ENCODE measurements at places on chromosomes 2 and 18.

DNA sequence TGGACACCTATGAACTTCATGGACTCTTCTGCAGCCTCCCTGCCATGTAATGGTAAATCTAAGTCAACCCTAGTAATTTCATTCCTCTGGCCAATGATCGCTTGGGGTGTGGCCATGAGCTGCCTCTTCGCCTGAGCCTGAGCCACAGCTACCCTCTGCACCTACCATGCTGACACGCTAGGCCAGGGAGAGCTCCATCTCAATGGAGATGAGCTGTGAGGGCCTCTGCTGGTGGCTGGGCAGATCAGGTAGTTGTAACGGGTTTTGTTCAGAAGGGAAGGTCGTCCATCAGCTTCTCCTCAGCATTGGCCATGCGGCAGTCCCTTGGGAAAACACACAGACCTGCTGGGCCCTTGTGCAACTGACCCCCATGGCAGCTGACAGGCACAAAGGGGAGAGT lies 24.4 kb downstream of the MPHOSPH10 start:
- DNase-seq: no peak

DNA sequence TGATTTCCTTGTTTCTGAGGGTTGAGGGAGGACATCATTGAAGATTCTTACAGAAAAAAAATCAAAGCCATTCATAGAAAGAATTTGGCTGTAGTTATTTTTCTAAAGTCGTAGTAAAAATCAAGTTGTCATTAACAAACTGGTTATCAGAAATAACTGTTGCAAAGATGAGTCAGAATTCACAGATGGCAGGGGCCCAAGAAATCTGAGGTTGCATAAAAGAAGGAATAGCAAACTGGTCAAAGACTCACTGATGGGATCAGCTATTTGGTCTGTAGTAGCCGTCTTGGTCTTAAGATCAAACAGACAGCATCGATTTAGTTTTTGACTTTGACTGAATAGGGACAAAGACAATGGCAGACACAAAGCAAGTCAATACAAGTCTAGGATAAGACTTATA lies 334.3 kb downstream of the FIGN start:
- DNase-seq: no peak

DNA sequence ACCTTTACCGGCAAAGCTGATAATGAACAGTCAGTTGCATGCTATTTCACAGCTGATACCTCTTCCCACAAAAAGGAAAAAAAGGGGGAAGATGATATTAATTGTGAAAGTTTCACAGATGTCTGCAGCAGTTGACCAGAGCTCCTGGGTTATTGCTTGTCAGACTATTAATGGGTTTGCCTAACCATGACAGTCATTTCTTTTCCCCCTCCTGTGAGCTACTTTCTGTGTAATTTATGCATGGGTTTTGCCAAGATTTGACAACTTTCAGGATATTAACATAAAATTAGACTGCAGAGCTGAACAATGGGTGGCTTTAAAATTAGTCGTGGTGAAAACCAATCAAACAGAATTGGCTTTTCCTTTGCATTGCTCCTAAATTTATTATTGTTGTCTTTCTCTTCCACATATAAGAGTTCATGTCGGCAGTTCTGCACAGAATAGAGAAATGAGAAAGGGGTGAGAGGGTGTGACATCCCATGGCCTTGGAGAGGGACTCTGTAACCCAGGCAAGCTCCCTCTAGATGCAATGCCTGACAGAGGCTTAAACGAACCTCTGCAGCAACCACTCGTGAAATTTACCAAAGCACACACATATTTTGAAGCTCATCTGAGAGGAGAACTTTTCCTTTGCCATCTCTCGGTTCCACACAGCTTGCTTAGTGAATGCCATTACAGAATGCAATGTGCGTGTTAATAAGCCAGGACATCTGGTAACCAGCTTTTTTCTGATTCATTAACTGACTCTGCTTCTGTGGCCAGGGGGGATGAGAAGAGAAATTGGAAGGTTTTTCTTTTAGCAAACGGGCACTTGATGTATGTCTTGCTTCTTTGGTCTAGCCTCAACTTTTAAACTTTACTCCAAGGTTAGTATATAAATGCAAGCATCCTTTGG lies 82.2 kb upstream of the ITGA4 start:
- DNase-seq: no peak

DNA sequence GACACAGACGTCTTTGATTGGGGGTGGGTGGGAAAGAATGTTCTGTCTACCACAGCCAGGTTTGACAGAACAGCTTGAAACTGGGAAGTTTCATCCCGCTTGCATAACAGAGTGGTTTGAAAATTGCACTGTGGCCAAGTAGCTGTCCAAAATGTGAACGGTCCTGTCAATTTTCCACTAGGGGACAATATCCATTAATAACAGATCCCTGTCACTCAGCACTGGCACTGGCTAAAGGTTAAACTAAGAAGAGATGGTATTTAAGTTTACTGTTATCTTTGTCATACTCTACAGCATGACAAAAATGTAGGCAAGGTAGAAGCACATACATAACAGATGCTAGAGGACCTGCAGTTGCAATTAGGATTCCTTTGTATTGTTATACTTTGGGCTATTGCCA lies 55.6 kb upstream of the ACMSD start:
- DNase-seq: no peak

- DNase-seq: no peak
These were observed 41.6 kb downstream of the CREB1 start for GRCh38 chr2:207571370-207571769.

- peak; percentile 5 for DNase-seq
These were observed 61.2 kb upstream of the MRPS9 start for GRCh38 chr2:104976603-104977120.

- no peak for DNase-seq
These were observed 106.3 kb upstream of the SEC11C start for GRCh38 chr18:59033359-59033758.

DNA sequence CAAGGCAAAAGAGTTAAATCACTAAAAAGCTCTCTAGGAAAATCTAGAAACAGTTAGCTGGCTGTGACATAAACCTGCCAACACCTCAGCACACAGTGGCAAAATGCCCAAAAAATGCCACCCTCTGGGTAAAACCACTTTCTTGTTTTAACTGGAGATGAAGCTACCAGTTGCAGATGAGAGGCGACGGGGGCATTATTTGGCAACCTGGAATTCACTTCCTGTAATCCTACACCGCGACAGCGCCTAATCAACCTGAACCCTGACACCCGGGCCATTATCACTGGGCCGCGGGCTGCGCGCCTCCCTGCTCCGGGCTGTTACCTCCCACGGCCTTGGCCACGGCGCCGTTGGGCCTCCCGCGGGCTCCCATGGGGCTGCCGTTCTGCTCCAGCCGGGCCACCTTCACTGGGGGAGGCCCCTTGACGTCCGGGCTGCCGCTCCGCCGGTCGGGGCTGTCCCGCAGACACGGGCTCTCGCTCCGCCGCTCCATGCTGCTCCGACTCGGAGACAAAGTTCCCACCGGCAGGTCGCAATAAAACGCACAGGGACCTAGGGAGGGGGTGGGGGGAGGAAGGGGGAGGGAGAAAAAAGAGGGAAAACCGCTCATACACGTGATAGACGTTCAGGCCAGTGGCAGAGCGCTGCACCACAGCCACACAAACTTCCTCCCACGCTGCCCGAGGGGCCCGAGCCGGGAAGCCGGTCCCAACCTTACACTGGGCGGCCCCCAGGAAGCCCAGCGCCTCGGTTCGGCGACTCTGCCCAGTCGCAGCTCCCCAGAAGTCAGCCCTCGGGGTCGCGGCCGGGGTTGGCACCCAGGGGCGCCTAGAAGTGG lies 2.0 kb downstream of the SATB2 start:
- DNase-seq: no peak

DNA sequence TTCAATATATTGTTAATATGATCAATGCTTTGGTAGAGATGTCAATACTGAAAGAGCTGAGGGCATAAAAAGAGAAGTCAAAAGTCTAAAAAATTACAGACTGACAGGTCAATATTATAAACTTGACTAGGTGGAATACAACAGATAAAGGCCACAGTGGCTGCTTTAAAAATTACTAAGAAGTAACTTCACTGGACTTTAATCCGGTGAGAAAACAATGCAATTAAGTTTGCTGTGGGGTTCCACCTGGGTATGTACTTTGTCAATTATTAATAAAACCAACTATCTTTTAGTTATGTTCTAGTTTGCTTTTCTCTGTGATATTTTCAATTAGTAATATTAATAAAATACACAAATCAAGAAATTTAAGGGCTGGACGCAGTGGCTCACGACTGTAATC lies 44.7 kb downstream of the RAPH1 start:
- no peak for DNase-seq

GRCh38 chr2:168596881-168597655 lies 141.0 kb downstream of the CERS6 start:
- DNase-seq: no peak

GRCh38 chr2:134269230-134269629 lies 15.4 kb downstream of the MGAT5 start:
- no peak for DNase-seq

DNA sequence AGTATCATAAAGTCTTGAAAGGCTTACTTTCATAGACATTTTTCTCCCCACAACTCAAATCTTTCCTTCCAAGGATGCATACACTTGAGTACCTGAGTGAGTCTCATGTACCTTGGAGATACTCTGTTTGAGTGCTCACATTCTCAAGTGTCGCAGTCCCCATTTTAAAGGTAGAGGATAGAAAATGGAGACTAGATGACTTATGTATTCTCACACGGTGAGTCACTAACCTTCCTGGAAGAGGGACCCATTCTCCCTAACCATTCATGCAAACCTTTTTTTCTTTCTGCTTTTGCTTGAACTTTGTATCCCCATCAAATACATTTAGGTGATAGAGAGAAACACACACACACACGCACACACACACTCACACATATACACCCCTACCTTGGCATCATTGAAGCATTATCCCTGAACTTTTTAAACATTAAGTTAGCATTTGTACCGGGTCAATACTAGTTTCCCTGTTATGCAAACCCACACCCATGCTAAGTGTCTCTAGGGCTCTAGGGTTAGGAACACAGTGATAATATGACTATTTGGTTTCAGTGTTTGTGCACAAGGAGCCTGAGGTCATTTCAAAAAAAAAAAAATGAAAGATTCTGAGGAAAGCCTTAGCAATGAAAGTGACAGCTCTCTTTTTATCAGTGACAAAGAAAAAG lies 236.2 kb downstream of the IKZF2 start:
- DNase-seq: no peak

- no peak for DNase-seq
These were observed 3.1 kb downstream of the FECH start for GRCh38 chr18:57583297-57583835.

DNA sequence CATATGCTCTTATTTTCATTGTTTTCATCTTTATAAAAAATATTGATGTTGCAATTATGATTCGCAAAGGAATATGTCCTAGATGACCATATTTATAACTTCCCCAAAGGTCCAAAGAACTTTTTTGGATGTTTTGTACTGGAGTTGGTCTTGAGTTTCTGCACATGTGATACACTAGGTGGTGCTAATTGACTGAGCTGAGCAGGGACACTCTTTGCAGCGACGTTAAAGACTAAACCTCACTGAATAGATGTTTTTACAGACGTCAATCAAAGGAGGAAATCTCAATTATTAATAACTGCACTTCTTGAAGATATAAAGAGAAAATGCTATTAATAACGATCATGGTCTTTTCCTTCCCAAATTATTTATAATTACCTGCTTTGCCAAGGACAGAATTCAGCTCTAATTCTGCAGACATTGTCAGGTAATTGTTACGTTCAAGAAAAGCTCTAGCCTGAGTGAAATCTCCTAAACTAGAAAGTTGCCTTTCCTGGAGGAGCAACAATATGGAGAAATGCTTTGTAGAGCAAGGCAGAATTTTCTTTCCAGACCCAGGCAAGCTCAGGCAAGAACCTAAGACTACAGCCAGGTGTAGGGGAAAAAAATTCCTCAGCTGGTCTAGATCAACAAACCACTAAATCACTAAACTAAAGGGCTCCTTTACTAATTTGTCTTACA lies 119.3 kb upstream of the RBBP8 start:
- DNase-seq: no peak

DNA sequence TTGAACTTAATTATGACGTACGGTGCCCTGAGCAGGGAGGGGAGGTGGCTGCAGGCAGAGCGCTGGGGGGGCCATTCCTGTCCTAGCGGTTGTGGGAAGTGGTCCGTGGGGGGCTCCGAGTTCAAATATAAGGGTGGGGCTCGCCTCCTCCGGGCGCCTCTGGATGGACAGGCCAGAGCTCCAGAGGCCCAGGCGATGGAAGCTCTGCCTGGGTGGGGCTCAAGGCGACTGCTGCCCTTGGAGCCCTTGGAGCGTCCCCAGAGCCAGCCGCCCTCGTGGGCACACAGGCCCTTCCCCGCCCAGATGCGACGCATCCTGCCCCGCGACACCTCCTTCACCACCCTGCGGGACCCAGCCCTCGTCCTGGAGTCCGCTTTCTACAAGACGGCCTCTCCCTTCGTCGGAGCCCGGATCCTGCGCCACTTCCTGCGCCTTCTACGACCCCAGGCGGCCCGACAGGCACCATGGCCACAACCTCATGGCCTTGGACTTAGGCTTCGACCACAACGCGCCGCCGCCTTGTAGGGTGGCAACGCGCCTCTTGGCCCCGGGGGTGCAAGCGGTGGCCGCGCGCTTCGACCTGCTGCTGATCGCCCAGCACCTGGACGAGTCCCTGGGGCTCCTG lies 10.5 kb downstream of the AQP12B start:
- no peak for DNase-seq

DNA sequence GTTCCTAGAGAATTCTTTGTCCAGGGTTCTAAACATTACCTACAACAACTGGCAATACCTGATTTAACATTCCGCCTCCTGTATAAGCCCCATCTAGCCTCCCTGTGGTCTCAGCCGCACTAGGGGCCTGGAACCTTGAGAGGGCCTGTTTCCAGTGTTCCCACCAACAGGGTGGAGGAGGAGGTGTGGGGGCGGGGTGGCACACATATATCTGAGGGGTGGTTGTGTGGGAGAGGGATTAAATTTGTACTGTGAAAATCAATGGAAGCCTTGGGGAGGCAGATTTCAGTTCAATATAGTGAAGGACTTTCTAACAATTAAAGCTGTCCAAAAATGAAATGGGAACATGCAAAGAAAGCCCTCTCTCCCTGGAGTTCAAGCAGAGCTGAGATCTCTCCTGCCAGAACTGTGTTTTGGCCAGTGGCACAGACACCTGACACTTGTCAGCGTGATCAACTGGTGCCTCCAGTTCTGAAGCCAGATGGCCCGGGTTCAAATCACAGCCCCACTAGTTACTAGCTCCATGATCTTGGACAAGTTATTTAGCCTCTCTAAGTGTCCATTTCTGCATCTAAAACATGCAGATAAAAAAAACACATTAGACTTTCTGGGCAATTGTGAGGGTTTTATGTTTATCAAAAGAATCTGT lies 17.0 kb upstream of the FZD7 start:
- DNase-seq: no peak

DNA sequence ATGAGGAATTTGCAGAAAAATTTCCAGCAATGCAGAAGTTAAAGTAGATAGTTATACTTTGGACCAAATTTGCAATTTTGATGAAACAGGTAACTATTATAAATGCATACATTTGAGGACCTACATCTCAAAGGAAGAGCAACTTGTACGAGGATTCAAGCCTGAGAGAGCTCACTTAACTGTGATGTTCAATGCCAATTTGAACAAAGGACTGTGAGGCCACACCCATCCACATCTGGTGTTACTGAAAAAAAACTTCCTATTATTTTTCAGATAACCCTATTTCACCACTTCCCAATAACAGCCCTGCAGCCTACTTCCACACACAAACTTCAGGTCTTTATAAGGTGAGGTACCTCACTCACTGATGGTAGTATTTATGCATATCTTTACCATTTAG lies 203.5 kb upstream of the NABP1 start:
- no peak for DNase-seq

- DNase-seq: no peak
These were observed 11.6 kb downstream of the PKDCC start for GRCh38 chr2:42059261-42059898.
